Activated CD4-positive, alpha-beta T cell treated with anti-CD3 and anti-CD28 coated beads, Interleukin-2, amount 10 ng/mL, durations not matched to agents 7 days and 5 days (primary cell): ENCODE measurements at places on chromosomes 6 and 20. TPM values are rescaled to one million over a fixed set of nuclear protein-coding genes. Genes with fewer than 3 reads are reported as not detected.
A peak's percentile ranks its signal among the peaks of the same experiment; 100 is the strongest.

GRCh38 chr6:88761237-88762031 lies 202.0 kb downstream of the RNGTT start:
- H3K27ac ChIP-seq, result no peak overlapping the region
- peaks cover 3% of the 10 kb centered on the region for H3K36me3 ChIP-seq
- H3K4me3 ChIP-seq, result no peak overlapping the region
- no peaks in the 10 kb centered on the region for H3K27me3 ChIP-seq
- no peaks in the 10 kb centered on the region for H3K4me1 ChIP-seq

- H3K4me3 ChIP-seq, result no peak overlapping the region
- H3K4me1 ChIP-seq, result no peaks in the 10 kb centered on the region
- H3K27ac ChIP-seq, result no peak overlapping the region
Measured at GRCh38 chr6:22747571-22747970, 178.2 kb downstream of the HDGFL1 start.

DNA sequence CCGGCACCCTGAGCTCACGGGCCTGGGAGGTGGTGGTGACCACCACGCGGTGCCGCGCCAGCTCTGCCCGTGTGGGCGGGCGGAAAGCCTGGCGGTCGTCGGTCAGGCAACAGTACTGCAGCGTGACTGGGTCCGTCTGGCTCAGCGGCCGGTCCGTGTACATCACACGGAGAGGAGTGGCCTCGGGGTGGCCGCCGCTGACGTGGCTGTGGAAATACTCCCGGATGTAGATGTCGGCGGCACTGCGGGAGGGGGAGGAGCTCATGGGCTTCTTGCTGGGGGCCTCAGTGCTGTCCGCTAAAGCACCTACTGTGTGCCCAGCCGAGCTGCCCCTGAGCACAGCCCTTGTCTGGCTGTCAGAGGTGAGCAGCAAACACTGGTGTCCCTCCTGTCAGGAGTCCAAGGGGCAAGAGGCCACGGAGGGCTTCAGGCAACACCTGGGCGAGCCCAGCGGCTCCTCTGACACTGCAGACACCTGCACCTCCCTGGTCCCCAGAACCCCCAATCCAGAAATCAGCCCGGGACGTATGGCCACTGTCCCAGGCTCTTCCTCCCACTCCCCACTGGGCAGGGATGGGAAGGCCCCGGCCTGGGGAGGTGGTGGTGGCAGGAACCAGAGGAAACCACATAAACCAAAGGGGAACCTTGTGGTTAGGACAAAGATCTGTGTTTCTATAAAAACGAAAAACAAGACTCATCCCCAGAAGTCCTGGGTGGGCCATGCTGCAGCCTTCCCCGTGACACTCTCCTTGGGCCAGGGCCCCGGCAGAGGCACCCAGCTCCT lies 6.5 kb downstream of the HELZ2 start:
- no peaks in the 10 kb centered on the region for H3K27me3 ChIP-seq
- peak overlapping the region; percentile 66 for H3K4me3 ChIP-seq
- peak; percentile 63 for DNase-seq
- peak overlapping the region; percentile 80 for H3K27ac ChIP-seq

TAF4 gene
- total RNA-seq, result 32.0 TPM

DNA sequence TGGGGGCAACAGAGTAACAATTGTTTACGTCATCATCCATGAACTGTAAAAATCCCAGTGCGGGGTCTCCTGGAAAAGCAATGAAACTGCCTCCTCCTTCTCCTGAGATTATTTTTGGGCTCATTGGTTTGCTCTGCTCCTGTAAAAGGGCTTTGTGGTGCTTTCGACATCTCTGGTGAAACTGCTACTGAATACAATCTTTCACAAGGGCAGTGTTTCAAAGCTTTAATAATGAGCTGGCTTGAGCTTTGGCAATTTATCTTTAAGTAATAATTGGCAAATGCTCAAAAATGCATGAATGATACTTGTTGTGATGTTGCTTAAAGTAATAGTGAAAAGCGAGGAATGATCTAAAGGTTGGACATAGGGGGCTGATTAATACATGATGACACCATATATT lies 43.5 kb upstream of the ENPP1 start:
- no peak overlapping the region for H3K4me3 ChIP-seq
- H3K27me3 ChIP-seq, result peaks cover 13% of the 10 kb centered on the region
- no peak for DNase-seq
- no peak overlapping the region for H3K27ac ChIP-seq
- no peaks in the 10 kb centered on the region for H3K36me3 ChIP-seq
- no peaks in the 10 kb centered on the region for H3K4me1 ChIP-seq
